ENCODE measurements at places on chromosomes 7 and 10.

DNA sequence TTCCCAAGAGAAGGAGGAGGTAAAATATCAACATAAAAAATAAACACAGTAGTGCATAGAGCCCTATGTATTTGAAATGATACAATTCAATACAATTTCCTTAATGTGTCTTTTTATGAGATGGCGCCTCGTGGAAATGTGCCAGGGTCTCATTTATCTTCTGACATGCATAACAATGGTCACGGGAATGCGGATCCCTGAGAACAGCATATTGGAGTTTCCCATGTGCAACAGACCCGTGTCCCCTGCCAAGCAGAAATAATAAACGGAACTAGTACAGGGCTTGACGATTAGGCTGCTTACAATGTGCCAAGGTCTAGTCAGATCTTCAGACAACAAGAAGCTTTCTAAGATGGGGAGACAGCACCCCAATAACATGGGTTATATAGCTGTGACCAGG lies 217.9 kb downstream of the ARHGAP21 start:
- DNase-seq: no peak

GRCh38 chr7:136588216-136588615 lies 280.2 kb upstream of the CHRM2 start:
- DNase-seq: no peak

DNA sequence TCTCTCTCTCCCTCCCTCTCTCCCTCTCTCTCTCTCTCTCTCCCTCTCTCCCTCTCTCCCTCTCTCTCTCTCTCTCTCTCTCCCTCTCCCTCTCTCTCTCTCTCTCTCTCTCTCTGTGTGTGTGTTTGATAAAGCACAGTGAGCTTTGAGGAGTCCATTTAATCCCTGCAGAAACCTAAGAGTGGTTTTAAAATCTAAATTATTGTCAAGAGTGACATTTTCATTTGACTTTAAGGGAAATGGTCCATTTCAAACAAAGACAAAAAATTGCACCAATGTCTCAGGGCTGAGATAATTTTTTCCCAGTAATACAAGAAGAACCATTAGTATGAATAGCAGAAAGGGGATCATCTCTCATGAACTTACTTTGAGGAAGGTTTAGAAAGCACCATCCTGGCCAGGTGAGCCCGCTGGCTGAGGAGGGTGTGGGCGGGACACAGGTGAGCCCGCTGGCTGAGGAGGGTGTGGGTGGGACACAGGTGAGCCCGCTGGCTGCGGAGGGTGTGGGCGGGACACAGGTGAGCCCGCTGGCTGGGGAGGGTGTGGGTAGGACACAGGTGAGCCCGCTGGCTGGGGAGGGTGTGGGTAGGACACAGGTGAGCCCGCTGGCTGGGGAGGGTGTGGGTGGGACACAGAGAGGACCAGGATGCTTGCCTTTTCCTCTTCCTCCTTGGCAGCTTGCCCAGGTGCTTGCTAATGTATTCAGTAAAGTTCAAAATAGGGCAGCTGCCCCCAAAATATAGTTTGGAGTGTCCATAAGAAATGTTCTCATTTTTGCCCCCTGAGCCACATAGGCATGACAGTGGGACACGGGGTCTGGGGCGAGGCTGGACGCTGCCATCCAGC lies 125.0 kb downstream of the DNAJB6 start:
- no peak for DNase-seq

DNA sequence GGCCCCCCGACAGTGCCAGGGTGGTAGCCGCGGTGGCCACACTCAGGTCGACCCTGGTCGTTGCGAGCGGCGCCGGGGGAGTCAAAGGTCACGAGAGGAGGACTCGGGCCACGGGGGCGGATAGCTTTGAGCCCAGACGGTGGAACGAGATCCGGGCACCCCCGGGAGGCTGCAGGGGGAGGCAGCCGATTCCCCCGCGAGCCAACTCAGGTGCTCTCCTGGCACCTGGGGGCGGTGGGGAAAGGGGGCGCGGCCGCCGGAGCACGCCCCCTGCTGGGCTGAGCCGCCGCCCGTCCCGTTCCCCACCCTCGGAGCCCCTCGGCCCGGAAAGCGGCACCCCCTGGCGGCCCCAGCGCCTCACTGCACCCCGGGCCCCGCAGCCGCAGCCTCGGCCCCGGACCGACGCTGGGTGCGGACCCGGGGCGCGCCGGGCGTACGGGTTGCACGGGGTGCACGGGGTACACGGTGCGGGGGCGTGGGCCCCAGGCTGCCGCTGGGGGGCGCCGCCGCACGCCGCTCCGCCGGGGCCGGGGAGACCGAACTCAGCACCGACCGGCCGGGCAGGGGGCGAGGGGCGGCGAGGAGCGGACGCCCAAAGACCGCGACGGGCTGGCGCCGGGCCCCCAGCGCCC lies 521 bp upstream of the NYAP1 start:
- no peak for DNase-seq

- no peak for DNase-seq
Observed at GRCh38 chr7:2969398-2970306, 74.0 kb downstream of the CARD11 start.

DNA sequence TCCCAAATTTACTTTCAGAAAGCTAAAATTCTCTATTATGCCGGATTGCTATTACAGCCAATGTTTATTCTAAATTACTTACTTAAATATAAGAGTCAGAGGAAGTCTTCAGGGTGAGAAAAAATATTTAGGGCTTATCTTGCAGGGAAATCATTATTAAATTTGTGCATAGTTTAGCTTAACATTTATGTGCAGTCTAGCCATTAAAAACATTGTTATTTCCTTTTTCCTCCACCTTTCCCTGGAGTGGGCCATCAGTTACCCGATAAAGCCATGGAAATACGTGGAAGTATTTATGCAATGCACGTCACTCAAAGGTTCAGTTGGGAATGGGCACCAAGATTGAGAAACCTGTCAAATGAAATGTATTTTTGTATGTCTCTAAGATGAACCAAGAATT lies 9.5 kb upstream of the TAS2R60 start:
- DNase-seq: no peak

- no peak for DNase-seq
Observed at GRCh38 chr10:24385776-24386175, 176.8 kb downstream of the KIAA1217 start.

GRCh38 chr10:42640610-42641229 lies 2.4 kb upstream of the ZNF33B start:
- no peak for DNase-seq

- no peak for DNase-seq
Observed at GRCh38 chr10:93397020-93397419, 85.1 kb downstream of the MYOF start.

GRCh38 chr7:92850516-92850915 lies 14.1 kb upstream of the CDK6 start:
- no peak for DNase-seq

DNA sequence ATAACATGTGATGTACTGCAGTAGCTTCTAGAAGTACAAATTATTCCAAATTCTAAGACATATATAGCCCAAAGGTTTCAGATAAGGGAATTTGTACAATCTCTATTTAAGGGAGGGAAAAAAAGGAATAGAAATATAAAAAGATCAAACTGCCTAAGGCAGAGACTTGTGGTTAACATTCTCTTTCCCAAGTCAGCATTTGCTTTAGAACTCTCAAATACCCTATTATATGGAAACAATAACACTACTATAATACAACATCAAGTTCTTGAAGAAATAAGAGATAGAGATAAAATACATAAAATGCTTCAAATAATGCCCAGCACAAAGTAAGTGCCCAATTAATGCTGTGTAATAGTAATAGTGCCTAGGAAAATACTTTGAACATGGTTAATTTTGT lies 123.1 kb downstream of the CRPPA start:
- DNase-seq: no peak

DNA sequence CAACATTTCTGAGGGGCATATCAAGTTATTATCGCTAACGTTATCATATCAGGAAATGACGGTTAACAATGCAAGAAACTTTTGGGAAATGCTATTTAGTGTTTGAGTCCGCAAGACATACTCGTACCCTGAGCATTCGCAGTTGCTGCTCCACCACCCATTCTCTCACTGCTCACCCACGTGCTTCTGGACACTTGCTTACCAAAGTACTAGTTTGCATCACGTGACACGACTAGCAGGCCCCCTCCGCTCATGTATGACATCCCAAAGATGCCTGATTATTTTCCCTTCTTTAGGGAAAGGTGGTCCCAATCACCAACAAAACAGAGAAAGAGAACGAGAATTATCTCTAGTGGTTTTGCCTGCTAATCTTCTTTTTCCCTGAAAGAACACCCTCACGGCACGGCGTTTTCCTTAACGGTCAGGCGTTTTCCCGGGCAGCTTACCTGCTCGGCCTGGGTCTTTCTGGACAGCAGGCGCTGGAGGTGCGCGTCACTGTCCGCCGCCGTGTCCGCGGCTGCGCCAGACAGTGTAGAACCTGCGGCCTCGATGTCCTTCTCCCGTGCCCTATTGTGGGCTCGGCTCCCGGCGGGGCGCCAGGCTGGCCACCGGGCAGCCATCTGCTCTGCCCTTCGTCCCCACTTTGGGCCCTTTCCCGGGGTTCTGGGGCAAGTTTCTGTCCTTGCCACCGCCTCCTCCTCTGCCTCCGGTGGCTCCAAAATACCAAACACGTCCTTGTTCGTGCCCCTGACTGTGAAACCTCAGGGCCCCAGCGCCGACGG lies at the start of gene SUPV3L1:
Gene SUPV3L1 (plus strand): TSS at position 492 of the 782 bp plus-strand sequence. CDS start 58 bp downstream, at position 550.
- peak; percentile 63 for DNase-seq

DNA sequence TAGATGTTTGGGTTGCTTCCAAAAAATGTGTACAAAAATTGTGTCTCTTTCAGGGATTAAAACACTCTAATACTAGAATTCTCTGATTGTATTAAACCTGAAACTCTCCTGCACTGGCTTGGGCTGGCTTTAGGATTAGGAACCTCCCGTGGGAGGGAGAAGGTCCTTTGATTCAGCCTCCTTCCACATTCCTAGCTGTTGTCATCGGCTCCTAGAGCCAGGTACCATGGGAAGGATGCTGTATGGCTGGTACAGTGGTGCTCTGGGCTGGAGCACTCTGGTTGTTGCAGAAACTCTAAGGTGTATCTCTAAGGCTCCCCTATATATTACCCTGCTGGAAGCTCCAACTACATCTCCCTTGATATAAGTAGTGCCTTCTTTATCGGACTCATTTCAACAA lies 245.2 kb upstream of the FOXK1 start:
- no peak for DNase-seq

GRCh38 chr10:96829029-96829773 lies 2.9 kb upstream of the LCOR start:
- no peak for DNase-seq

DNA sequence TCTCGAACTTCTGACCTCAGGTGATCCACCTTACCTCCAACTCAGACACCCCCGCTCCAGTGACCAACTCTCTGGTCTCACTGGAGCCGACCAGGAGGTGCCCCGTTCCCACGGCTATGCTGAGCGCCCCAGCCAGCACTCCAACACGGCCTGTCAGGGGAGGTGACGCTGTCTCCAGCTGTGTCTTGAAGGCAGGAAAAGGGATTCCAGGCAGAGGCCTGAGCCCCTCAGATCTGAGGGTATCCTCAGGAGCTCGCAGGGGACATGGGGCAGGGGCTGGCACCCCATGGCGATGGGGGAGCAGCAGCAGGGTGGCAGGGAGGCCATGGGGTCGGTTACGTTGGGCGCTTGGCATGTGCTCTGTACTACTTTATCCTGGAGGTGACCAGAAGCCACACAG lies 94.3 kb upstream of the RHEB start:
- no peak for DNase-seq

DNA sequence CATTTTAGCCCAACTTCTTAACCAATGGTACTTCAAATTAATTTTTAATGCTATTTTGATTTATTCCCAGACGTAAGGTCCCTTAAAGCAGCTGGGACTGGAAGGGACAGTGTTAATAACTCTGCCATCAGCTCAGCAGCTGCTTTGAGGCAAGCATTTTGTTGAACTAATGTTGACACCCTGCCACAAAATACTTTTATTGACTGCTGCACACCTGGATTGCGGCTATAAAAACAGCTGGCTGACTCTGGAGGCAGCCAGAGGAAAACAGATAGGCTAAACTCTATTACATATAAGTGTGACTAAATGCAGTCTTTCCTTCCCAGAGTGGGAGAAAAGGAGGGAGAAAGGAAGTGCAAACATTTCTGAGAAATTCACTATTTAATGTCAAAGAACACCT lies 77.6 kb downstream of the ETV1 start:
- DNase-seq: no peak

DNA sequence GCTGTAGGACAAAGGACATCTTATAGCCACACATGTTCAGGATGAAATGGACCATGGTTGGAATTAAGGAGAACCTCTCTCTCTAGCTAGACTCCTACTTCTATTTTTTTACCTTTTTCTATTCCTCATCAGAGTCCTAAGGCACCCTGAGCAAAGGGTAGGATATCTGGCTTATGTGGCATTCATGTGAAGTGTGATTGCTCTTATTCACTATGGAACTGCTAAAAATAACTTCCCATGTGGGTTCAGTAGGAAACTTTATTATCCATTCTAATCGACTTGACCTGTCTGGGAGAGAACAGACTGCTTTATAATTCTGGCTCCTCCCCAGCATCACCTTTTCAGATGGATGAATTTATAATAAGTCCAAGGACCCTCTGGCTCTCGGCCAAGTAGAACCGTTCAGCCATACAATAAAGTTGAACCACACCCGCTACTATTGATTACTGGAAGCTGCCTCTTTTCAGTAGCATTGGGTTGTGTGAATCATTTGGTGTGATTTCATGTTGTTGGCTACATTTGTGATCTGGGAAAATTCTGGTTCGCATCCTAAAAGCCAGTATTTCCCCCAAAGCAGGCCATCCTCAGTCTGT lies 117.5 kb downstream of the NRF1 start:
- DNase-seq: no peak

- no peak for DNase-seq
Observed at GRCh38 chr7:39429421-39429820, 136.8 kb upstream of the YAE1 start.

DNA sequence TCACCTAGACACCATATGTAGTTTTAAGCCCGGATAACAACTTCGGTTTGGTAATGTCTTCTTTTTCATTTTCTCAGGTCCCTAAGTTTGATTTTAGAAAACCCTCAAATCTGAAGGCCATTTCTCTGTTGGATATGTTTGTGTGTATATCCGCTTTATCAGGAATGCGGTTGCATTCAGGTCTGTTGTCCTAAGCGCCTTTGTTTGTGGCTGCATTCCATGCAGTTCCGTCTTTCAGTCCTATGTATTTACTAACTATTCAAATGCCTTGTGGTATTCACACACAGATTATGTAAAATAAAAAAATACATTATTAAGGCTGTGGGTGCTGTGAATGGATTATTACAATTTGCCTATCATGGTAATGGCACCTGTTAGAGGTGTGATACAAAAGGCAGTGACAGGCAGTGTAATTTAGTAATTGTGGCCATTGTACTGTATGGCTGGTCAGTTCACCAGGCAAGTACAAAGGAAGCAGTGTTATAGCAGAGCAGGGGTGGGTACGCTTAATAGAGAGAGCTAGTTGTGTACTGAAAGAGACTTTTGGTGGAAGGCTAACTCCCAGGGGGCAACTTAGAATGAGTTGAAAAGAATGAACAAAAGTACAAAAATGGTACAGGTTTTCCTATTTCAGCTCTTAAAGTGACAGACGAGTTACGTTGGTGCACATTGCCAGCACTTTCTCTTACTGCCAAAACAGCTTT lies 136.4 kb downstream of the VTI1A start:
- no peak for DNase-seq

GRCh38 chr10:43892062-43892770 lies 243.5 kb upstream of the ZNF32 start:
- no peak for DNase-seq

DNA sequence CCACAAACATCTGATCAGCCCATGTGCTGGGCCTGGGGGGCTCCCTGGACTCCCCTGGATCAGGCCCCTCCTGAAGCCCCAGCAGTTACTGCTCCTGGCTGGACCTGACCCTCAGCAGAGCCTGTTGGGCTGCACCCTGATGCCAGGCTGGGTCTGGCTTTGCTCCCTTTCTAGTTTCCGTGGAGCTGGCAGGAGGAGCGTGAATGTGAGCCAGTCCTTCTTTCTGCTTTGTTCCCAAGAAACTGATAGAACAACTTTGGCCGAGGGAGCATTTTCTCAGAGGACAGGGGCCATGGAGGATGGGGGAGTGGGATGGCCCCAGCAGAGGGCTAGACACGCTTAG lies 128.2 kb downstream of the NEURL1 start:
- no peak for DNase-seq
